ENCODE measurements at places on chromosomes 13 and 19.

- no peak for DNase-seq
Observed at GRCh38 chr19:35729763-35730162, 12.0 kb downstream of the KMT2B start.

- DNase-seq = no peak
Observed at GRCh38 chr13:90640976-90641375, 706.5 kb upstream of the MIR17HG start.

DNA sequence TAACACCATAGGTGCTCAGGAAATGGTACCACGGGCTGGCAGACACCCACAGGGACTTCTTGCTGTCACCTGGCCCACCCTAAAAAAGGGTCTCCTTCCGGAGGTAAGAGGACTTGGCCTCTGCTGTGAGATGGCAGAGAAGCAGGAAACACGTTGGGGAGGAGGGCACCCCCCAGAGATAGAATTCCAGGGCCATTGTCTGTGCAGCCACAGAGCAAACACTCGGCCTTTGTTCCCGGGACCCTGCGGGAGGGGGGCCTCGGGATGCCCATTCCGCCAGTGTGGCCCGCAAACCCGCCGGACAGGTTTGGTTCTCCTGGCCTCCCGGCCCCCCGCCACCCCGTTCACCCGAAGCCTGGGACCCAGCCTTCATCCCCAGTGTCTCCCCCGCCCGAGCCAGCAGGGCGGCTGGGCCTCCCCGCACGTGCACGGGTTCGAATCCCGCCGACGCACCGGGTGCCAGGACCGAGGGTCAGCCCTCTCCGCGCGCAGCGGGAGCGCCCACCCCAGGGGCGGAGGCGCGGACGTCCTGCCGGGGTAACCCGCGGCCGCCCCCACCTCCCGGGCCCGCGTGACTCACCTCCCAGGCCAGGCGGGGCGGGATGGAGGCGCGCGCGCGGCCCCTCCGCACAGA is 714 bp downstream of the PLPP2 start:
- no peak for DNase-seq

DNA sequence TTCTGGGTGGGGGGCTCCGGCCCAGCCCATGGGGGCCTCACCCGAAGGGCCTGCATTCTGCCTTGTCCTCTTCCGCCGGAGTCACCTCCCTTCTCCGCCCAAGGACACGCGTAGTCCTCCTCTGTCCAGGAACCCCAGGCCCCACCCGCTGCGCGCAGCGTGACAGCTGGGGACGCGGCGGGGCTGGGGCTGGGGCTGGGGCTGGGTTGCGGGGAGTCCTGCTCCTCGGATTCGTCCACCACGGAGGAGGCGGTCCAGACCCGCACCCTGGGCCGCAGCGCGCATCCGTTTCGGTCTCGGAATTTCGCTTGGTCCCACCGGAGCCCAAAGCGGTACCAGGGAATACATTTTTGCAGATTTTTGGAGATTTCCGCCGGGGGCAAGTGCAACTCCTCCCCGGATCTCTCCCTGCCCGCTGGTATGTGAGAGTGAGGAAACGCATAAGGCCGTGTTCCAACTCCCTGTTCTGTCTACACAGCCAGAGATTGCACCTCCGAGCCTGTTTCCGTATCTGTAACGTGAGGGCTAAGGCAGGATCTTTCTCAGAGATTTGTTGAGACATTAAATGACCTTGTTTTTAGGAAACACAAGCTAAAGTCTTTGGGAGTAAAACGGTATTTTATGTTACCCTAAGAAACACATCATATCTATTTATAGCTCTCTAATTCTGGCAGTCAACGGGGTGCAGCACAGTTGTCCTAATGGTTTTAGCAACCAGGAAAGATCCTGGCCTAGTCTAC is at the start of gene COX7A1:
Gene COX7A1 (minus strand): TSS at position 96 of the 740 bp plus-strand sequence. CDS start 40 bp downstream, at position 56.
- DNase-seq = no peak

GRCh38 chr19:55493052-55493644 is 4.9 kb downstream of the SSC5D start:
- no peak for DNase-seq

GRCh38 chr13:45257638-45258333 is 56.9 kb upstream of the KCTD4 start:
- no peak for DNase-seq

- DNase-seq = no peak
Observed at GRCh38 chr13:113554333-113554700, 30.2 kb upstream of the TFDP1 start.

- peak; percentile 55 for DNase-seq
Observed at GRCh38 chr19:2461751-2462634, 5.2 kb upstream of the LMNB2 start.

- DNase-seq = no peak
Observed at GRCh38 chr19:7783991-7784423, 21.0 kb downstream of the CLEC4M start.

DNA sequence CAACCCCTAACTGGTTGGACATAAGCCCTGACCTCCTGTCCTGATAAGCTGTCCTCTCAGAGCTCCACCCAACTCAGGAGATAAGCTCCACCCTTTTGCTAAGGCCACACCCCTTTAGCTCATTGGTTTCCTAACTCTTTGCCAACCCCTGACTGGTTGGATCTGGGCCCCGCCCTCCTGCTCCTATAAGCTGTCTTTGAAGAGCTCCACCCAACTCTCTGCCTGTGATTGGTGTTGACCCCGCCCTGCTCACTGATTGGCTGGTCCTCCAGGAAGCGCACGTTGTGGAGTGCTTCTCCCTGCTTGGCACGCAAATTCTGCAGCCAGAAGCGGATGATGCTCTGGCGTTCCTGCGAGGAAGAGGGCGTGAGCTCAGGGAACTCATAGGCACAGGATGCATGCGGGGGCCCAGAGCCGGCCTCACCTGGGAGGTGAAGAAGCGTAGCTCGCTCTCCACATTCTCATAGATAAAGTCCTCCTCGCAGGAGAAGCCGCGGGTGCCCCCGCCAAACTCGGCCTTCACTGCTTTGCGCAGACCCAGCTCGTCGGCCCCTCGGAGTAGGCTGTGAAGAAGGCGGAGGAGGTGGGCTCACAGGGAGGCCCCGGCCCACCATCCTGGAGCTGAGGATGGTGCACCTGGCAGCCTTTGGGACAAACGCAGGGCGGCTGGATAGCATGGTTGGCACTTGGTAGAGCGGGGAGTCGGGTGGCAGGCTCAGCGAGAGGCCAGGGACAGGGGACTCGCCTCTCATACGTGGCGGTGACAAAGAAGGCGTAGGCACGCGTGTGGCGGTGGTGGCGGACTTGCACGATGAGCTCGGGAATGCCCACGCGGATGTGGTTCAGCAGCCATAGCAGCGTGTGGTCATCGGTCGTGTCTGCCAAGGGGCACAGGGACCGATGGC is 1.7 kb downstream of the ANO8 start:
- peak; percentile 67 for DNase-seq

GRCh38 chr13:97212601-97213040 is 9.5 kb upstream of the MBNL2 start:
- peak; percentile 47 for DNase-seq

DNA sequence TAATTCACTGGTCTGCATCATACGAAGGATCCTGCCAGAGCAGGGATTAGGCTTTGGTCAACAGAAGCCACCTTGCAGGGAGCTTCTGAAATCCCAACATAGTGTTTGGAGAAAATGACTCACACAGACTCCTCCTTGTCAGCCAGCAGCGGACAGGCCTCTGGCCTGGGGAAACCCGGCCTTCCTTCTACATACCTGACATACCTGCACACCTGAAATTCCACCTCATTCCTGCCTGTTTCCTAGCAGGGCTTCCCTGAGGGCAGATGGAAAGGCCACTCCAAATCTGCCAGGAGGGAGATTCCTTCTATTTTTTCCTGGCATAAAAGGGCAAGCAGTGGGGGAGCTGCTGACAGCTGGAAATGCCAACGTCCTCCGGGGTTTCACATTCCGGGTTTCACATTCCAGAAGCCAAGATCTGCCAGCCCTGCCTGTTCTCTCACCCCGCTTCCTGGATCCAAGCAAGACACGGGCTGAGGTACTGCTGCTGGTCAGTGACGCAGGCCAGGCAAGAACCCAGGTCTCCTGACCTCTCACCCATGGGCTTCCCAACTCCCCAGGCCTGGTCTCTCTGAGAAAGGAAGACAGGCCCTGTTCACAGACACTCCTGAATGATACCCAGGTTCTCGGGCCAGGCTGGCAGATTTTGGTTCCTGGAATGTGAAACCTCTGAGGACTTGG is 18.2 kb upstream of the IGFL1 start:
- no peak for DNase-seq

DNA sequence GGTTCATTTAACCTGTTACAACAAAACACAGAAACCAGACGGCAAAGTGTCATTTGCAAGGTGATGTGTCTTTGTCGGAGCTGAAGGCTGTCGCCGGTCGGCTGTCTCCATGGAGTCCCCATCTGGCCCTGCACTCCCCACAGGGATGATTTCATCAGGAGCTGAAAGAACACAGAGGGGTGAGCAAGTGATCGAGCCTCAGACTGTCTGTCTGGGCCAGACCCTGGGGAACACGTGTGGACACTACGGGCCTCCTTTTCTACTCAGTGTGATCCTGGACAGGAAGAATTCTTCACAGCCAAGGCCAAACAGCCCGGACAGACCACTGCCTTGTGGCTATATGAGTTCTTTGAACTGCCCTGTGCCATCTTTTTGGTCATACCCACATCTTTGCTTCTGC is 85.1 kb downstream of the RNASEH2B start:
- DNase-seq = no peak

DNA sequence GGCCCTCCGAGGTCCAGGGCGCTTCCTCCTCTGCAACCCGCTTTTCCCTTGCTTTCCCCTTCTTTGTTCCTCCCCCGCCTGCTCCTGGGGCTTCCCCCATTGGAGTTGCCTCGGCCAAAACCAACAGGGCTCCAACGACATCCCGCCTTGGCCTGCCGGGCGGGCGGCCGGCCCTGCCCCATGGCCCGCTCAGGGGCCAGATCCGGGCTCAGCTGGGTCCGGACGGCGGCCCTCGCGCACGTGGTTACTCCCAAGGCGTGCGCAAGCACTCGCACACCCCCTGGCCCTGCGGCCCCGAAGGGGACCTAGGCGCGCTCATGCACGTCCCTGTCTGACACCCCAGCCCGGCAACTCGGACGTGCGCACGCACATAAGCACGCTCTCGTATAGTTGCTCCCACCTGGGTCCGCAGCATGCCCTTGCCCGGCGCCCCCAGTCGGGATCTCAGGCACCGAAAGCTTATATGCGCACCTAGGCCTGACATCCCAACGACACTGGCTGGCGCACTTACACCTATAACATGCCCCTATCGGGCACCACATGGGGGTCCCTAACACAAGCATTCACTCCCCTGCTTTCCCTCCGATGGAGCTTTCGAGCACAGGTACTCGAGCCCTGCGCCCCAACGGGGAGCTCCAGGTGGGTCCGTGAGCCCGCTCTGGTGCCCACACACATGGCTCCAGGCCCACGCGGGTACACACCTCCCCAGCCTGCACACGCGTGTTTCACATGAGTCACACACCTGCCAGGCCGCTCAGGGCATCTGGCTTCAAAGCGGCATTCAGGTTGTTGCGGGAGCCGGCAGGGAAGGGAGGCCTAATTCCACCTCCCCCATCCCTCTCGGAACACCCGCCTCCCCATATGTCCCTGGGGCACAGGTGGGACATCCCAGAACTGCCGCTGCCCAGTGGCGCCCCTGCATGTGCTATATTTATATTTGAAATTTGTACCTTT is 15.0 kb downstream of the NFIX start:
- no peak for DNase-seq

GRCh38 chr13:21328836-21329477 is 130.1 kb downstream of the ZDHHC20 start:
- no peak for DNase-seq

DNA sequence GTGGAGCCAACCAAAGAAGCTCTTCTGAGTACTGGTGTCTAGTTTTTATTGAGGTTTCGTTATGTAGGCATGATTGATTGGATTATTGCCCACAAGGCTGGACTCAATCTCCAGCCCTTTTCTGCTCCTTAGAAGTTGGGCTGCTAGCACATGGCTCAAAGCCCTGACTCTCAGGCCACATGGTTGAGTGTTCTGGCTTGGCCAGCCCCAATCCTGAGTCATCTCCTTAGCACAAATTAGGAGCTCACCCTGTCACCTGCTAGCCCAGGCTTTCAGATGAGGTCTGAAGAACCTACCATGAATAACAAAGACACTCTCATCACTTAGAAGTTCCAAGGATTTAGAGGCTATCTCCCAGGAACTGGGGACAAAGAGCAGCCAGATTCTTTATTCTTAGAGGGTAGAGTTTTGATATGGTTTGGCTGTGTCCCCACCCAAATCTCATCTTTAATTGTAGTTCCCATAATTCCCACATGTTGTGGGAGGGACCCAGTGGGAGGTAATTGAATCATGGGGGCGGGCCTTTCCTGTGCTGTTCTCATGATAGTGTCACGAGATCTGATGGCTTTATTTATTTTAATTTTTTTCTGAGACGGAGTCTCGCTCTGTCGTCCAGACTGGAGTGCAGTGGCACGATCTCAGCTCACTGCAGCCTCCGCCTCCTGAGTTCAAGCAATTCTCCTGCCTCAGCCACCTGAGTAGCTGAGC is 11.3 kb downstream of the DPY19L3 start:
- no peak for DNase-seq

DNA sequence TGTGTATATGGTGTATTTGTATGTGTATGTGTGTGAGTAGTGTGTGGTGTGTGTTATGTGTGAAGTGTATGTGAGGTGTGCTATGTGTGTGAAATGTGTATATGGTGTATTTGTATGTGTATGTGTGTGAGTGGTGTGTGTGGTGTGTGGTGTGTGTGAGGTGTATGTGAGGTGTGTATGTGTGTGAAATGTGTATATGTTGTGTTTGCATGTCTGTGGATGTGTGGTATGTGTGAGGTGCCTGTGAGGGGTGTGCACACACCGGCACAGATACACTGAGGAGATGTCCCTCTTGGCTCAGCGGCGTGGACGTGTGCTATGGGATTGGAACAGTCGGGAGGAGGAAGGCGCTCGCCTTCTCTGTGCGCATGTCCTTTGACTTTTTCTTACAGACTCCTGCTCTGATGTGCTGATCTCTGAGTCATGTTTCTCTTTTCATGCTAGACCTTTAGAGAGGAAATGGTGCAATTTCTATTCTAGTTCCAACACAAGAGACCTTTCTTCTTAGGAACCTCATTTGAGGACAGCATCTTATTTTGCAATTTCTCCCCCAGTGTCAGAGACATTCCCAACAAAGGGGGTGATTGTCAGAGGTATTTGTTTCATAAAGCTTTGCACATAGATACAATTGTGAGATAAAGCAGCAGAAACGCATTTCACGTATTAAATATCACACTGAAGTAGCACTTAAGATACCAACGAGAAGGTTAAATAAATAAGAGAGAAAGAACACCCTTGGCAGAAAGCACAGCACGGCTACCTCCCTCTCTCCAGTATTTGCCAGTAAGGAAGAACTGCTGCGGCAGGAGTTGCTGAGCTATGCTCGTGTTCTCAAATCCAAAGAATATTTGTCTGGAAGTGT is 11.3 kb upstream of the TNFRSF19 start:
- no peak for DNase-seq

All from hematopoietic multipotent progenitor cell treated with erythropoietin and hydrocortisone succinate and interleukin-3 and kit ligand, for 15 days (in vitro differentiated cells).